Activated T-helper 1 cell treated with anti-CD3 and anti-CD28 coated beads, Interleukin-12 subunit alpha, Interleukin-12 subunit beta, Interleukin-2, Interleukin-4 antibody, amounts not matched to agents 30 ng/mL and 10 ng/mL and 1 ng/mL, durations not matched to agents 14 hours and 24 hours and 36 hours (primary cell): ENCODE measurements at places on chromosomes 11 and 22. TPM values are rescaled to one million over a fixed set of nuclear protein-coding genes. Genes with fewer than 3 reads are reported as not detected.

- no peak for DNase-seq
Measured at GRCh38 chr11:6735306-6735705, 36.5 kb downstream of the OR2AG2 start.

- DNase-seq = no peak
Measured at GRCh38 chr22:40189997-40190396, 12.3 kb downstream of the TNRC6B start.

DNA sequence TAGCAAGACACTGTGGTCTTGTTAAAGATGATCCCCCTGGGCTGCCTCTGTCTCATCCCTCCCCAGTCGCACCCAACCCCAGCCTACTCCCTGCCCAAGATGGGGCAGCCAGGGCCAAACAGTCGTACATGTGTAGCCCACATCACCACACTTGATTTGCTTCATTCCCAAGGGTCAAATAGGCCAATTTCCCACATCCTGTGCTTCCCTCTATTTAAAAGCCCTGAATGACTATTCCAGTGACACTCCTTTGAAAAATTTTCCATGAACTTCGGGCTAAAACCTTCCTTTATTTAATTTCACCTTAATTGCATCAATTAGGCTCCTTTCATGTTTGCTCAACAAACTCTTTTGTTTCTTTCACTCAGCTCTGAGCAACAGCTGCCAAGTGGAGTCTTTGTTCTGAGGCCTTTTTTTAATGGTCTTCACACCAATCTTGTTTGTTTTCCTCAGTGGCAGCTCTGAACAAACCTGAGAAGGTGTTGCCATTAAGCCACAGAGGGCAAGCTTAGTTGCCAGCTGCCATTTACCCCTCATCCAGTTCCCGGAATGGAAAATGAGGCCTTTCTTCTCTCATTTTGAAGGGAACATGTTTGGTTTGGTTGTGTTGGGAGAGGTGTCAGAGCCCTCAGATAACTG, 126.9 kb downstream of the APIP start:
- no peak for DNase-seq

Gene GP1BB
- total RNA-seq = not detected in 2 replicates

Gene OR5AS1
- not detected in 2 replicates for total RNA-seq

- peak; percentile 62 for DNase-seq
Measured at GRCh38 chr11:64146036-64146955, 19.6 kb downstream of the MACROD1 start.

DNA sequence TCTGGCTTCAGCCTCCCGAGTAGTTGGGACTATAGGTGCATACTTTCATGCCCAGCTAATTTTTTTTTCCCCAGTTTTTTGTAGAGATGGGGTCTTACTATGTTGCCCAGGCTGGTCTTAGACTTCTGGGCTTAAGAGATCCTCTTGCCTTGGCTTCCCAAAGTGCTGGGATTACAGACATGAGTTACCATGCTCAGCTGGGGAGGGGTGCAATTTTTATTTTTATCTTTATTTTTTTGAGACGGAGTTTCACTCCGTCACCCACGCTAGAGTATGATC, 49.7 kb upstream of the A4GALT start:
- no peak for DNase-seq

GRCh38 chr11:9716275-9717039, 52.6 kb downstream of the SWAP70 start:
- DNase-seq = no peak

DNA sequence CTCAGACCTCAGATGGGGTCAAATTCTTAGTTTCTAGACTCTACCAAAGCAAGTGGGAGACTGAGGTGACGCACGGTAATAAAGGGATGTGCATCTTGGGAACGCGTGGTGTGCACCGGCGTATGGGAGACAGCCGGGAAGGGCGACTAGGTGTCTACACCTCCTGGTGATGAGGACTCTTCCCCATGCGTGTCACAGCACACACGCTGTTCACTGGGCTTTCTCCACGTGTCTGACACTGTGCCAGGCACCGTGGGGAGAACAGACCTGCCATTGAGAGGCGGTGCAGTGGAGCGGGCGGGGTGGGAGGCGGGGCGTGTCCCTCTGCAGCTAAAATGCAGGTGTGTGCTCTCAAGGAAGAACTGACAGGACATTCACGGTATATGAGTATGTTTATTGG, 5.3 kb downstream of the FXYD6 start:
- no peak for DNase-seq

DNA sequence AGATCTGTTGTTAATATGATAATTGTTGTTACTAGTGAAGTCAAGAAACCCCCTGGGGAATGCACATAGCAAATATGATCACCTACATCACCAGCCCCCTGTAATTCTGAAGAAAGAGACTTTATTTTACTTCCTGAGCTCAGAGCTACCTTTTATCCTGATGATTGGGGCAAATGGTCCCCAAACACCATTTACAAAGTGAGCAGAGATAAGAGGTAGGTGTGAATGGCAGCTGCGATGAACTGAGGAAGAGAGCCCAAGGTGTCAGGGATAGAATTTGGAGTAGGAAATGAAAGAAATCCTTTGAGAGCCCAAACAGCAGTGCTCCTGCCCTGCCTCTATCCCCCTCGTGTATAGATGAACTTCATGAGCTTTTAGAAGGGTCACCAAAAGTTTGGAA, 69.1 kb downstream of the TENM4 start:
- DNase-seq = no peak

DNA sequence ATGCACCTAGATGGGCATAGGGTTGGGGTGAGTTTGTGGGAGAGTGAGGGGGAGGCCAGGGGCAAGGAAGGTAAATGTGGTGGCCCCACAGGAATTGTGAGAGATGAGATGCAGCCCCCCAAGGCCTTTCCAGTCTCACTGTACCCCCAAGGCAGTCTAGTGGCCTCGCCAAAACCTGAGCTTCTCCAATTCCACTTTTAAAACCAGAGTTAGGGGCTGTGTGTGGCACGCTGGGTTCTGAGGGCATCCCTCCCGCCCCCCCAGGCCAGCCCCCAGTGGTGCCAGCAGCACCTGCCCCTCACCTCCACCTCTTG, 40.4 kb downstream of the KCNC1 start:
- no peak for DNase-seq

Gene SLC36A4
- 16.9 and 17.1 TPM in 2 replicates for total RNA-seq

Gene SLC22A6
- total RNA-seq = not detected in 2 replicates

- no peak for DNase-seq
Measured at GRCh38 chr11:96085319-96085930, 161.5 kb upstream of the MTMR2 start.

- no peak for DNase-seq
Measured at GRCh38 chr11:109960831-109961230, 132.4 kb upstream of the ZC3H12C start.

Gene ZNF70
- 2.1 and 2.2 TPM in 2 replicates for total RNA-seq

Gene MMP13
- total RNA-seq = not detected in 2 replicates

DNA sequence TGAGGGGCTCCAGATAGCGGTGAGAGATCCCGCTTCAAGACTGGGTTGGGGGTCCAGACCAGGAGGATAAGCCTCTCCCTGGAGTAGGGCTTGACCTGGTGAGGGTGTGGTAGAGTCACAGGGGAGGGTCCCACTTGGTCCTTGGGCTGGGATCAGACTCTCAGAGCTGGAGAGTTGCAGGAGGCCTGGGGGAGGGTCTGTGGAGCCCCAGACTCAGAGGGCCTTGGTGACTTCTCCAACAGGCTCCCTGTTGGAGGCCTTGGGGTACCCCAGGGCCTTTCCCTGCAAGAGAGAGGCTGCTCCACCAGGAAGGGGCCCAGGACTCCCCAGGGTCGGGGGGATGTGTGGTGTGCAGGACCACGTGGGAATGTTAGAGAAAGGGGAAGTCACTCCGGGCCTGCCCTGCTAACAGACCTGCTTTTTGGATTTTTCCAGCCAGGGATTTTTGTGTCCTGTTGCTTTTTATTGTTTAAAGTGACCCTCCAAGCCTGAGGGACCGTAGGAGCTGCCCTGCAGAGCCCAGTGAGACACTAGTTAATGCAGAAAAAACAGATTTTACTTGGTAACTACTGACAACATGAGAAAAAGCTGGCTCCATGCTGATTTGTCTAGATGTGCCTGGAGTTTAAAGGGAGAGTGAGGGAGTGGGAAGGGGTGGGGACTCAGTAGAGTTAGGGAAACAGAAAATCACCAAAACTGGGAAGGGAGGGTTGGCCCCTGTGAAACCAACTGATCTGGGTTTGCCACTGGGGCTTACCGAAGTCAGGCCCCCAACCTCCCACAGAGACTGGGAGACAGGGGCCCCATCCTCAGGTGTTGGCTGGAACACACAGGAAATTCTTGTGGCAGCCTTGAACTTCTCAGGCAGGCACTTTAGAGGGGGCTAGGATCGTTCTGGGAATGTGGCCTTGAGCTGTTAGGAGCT, 801 bp upstream of the TXNRD2 start:
- DNase-seq = no peak

Gene KCNJ1
- not detected in 2 replicates for total RNA-seq
